ENCODE measurements at places on chromosomes 5 and 9.

DNA sequence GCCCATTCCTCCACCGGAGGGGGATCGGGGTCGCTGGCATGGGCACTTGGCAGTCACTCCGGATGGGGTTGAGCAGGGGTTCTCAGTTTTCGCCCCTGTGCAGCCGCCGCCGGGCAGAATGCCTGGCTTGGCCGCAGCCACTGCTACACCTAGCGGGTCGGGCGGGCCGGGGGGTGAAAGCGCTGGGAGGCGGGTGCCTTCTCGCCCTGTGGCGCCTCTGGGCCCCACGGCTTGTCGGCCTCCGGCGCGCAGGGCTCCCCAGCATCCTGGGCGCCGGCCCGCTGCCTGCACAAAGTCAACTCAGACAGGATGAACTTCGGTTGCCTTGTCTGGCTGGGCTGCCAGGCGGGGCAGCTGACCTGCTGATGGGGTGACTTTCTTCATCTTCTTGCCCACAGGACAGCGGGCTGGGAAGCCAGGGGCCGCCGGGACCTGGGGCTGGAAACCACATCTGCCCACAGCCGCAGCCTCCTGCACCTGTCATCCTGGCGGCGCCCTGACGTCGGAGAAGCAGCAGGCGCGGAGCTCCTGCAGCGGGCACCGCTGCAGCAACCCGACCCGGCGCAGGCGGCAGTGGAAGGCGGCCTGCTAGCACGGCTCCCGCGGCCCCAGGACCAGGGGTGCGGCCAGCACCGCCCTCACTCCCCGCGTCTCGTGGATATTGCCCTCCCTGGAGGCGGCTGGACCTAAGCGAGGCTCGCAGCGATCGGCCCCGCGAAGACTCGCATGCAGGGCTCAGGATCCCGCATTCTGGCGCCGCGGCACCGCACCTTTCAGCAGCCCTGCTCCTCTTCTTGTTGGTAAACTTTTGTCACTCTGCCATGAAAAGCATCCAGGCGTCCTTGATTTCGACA, 1.3 kb upstream of the ANKRD18A start:
- DNase-seq: no peak

DNA sequence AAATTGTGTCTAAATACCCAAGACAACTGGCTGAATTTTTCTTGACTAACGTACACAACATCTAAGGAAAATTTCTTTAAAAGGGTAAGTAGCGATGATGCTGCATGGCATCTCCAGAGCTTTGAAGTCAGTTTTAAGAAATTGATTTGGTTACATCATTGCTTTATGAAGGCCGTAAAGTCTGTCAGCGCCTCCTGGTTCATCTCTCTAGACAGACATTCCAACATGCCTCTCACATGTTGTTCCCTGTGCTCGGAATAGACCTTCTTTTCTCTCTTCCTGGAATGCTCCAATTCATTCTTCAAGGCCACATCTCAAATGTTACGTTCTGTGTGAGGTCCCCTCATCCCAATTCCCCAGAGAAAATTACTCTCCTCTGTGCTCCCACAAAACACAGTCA, 108.7 kb upstream of the SSBP2 start:
- DNase-seq: no peak

DNA sequence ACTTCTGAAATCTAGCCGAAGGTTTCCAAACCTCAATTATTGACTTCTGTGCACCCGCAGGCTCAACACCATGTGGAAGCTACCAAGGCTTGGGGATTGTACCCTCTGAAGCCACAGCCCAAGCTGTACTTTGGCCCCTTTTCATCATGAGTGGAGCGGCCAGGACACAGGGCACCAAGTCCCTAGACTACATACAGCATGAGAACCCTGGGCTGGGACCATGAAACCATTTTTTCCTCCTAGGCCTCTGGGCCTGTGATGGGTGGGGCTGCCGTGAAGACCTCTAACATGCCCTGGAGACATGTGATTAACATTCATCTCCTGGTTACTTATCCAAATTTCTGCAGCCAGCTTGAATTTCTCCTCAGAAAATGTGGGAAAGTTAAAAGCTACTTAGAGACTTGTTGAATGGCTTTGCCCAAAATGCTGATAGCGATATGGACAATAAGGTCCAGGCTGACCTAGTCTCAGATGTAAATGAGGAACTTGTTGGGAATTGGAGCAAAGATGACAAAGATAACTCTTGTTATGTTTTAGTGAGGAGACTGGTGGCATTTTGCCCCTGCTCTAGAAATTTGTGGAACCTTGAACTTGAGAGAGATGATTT, 34.1 kb upstream of the CPLANE1 start:
- no peak for DNase-seq

DNA sequence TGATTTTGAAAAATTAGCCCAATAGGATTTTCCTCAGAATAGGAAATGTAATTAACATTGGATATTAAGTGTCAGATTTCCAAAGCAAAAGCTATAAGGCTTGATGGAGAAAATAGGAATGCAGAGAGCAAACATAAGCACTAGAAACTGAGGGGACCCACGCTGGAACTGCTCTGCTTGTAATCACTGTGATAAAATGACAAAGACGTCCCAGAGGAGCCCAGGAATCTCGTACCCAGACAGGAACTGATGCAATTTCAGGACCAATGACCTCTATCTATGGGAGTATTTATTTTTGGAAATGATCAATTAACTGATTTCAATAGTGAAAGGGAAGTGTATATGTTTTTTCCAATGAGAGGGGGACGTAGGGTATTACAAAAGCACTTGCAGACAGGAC, 714.5 kb upstream of the WWC1 start:
- DNase-seq: no peak

- DNase-seq: no peak
Measured at GRCh38 chr5:139979943-139980342, 63.2 kb downstream of the NRG2 start.

DNA sequence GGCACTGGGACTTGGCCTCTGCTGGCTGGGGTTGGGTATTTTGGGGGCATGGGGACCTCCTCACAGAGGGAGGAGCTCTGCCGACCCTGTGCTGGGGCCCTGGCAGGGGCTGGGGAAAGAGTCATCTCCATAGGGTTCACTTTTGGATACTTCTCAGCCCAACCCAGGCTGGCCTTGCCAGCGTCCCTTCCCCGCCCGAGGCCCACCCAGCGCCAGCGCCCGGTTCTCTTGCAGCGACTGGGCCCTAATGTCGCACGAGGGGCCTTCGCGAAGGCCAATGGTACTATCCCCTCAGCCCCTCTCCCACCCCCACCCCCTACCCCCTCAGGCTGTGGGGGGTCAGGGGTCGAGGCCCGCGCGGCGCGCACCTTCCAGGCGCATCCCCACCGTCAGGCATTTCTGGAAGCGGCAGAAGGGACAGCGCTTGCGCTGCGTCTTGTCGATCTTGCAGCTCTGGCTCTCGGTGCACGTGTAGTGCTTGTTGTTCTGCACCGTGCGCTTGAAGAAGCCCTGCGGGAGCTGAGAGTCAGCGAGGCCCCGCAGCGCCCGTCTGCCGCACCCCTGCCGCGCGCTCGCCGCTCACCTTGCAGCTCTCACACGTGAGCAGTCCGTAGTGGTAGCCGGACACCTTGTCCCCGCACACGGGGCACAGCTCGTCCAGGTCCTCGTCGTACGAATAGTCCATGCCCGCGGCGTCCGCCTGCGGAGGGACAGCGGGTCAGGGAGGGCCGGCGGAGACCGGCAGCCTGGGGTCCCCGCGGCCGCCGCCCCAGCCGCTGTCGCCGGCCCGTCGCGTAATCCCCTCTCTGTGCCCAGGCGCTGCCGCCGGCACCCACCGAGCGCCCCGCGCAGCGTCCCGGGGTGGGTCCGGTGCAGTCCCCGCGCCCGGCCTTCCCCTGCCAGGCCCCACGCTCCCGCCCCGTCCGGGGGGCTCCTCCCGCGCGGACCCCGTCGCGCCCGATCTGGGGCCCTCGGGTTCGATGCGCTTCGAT, 4.2 kb downstream of the NR5A1 start:
- no peak for DNase-seq

DNA sequence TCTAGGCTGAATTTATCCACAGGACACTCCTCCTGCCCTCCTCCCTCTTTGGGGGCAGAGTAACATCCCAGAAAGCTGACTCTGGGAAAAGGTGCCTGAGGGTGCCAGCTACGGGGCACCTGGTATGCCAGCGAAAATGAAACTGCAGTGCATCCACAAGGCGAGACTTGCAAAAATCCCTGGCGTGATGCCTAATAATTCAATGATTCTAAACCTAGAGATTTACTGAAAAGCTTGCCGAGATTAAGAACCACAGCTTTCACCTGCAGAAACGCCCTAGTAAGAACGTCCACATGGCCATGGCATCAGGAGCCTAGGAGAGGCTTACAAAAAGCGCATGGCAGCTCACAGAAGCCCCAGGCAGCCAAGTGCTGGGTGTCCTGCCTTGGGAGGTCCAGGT, 20.9 kb downstream of the CCNJL start:
- DNase-seq: no peak

- DNase-seq: no peak
Measured at GRCh38 chr9:130936285-130937117, 2.5 kb downstream of the FIBCD1 start.

GRCh38 chr9:132426639-132427414, 16.8 kb downstream of the CFAP77 start:
- DNase-seq: no peak

All from forelimb muscle (tissue), 1 donor.